AG10803 (cell line): ENCODE measurements at places on chromosomes 5 and 9.
A peak's percentile ranks its signal among the peaks of the same experiment; 100 is the strongest.

- peak; percentile 70 for DNase-seq
Observed at GRCh38 chr5:93294199-93294598, 286.8 kb downstream of the NR2F1-AS1 start.

DNA sequence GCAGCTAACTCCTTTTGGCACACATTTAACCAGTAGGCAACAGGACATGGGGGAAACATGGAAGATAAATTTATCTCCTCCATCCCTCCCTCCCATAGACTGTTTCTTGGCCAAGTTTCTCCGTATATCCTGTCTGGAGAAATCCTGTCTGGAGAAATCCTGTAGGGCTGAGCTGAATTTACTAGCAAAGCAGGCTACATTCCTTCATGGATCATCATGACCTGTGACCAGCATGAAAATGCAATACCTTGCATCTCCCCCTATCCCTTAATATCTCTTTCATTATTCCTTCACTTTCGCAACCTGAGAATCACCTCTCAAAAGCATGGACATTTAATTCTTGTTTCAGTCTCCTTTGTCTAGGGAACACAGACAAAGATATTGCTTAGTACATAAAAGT lies 379.1 kb downstream of the PSAT1 start:
- DNase-seq = peak; percentile 64

DNA sequence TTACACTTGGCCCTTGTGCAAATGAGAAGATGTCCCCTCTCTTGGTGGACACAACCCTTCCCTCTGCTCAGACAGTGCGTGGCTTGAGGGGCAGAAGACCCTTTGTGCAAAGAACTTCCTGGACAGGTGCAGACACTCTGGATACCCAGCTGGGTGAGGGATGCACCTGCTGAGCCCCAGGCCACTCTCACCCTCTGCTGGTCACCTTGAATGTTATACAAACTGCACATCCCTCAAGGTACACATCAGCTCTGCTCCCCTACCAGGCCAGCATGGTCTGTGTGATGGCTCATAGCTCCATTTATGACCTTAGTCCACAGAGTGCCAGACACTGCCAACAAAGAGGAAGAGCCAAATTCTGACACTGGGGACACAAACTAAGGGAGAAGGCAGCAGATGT lies 3.1 kb upstream of the DIRAS2 start:
- DNase-seq = no peak

GRCh38 chr9:20618361-20618802 lies 3.9 kb downstream of the MLLT3 start:
- DNase-seq = peak; percentile 57

GRCh38 chr5:56818450-56819037 lies 3.2 kb downstream of the MAP3K1 start:
- DNase-seq = no peak

DNA sequence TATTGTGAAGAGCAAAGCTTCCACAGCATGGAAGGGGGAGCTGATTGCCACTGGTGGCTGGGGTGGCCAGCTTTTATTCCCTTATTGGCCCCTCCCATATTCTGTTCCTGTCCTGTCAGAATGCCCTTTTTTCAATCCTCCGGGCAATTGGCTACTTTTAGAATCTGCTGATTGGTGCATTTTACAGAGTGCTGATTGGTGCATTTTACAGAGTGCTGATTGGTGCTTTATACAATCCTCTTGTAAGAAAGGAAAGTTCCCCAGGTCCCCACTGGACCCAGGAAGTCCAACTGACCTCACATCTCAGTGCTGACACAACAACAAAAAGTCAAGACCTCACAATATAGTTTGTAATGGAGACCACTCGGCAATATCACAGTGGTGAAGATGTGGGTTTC lies 195.0 kb downstream of the SPATA31A6 start:
- no peak for DNase-seq

DNA sequence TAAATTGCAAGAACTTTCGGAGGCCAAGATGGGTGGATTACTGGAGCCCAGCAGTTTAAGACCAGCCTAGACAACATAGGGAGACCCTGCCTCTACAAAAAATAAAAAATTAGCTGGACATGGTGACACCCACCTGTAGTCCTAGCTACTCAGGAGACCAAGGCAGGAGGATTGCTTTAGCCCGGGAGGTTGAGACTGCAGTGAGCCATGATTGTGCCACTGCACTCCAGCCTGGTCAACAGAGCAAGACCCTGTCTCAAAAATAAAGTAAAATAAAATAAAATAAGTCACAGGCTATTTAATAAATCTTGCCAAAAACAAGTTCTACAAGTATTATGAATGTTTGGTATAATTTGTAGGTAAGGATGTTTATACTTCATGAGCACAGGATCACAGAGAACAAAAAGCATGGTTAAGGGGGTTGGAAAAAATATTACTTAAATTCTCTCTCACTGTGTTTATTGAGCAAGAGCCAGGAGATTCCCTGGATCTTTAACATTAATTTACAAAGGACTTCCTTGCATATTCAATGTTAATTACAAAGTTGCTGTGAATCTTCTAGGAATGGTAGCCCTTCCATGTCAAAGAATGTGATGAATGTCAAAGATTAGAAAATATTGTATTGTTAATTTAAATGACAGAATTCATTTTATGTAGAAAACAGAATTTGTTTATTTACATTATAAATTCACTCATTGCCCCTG lies 164.0 kb downstream of the RFX3 start:
- no peak for DNase-seq

- DNase-seq = peak; percentile 54
Observed at GRCh38 chr9:6355728-6356127, 27.6 kb downstream of the TPD52L3 start.

DNA sequence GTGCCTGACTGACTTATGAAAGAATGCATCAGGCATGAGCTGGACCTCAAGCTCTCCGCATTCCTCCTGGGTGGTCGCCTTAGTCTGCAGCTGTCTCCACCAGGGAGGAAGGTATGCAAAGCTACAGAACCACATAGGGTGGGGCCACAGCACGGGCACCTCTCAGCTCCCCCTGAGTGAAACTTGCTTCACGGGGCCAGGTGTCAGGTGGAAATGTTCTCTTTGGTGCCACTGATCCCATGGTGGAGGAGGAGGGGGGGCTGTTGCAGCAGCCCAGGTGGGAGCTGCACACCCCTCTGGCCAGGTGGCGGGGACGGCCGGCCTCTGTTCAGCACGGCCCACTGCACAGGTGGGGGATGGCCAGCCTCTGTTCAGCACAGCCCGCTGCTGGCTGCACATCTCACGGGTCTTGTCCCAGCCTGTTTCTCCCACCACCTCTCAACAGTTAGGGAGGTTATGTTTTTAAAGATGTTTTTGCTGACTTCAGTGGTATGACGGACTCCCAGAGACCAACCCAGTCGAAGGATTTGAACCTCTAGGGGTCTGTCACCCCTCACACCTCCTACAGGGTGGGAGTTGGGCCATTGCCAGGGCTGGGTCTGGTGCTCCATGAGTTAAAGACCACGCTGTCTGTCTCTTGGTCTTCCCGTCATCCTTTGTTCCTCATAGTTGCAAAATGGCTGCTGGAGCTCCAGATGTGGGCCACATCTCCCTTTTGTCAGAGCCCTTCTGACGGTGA lies 34.3 kb downstream of the MRPL36 start:
- no peak for DNase-seq

GRCh38 chr5:56070851-56071465 lies 76.2 kb upstream of the IL6ST start:
- DNase-seq = no peak

- DNase-seq = peak; percentile 51
Observed at GRCh38 chr9:128254855-128255759, 20.7 kb downstream of the GOLGA2 start.

DNA sequence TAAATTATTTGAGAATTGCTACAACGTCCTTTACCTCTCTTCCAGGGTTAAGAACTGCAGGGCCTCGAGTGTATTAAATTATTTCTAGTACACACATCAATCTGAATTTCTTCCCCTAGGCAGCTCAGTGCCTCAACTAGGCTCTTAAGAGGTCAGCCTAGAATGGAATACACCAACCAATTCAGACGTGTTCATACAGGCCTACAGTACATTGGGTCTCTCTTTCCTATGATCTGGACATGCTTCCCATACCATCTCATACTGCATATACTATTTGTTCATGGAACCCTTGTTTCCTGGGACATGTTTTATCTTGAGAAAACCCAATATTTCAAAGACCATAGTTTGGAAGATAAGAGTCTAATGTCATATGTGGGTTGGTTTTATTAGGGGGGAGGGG lies 434.1 kb upstream of the WWC1 start:
- DNase-seq = no peak

DNA sequence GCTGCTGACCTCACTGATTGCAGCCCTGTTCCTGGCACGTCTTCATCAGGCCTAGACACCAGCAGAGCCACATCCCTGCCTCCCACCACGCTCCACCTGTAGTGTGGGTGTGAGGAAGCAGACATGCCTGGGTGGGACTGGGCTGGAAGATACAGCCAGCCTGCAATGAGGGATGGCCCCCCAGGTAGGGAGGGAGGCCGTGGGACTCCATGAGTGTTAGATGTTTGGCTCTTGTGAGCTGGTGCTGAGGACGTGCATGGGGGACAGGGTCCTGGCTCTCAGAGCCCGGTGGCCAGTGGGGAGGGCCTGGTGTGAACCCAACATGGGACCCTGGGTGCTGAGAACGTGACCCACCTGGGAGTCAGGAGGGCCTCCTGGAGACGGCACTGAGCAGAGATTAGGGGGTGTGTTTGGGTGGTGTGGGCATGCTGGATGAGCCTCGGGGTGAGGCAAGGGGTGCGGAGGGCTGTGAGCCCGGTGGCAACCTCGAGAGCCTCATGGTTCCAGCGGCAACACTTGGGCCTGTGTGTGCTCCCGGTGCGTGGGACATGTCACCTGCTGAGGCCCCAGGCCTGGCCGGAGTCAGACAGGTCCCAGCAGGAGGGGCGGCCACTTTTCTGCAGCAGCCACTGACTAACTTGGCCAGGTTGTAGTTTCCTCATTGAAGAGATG lies 87.6 kb downstream of the PHF2 start:
- no peak for DNase-seq

GRCh38 chr5:33309536-33310345 lies 131.0 kb upstream of the TARS1 start:
- no peak for DNase-seq

DNA sequence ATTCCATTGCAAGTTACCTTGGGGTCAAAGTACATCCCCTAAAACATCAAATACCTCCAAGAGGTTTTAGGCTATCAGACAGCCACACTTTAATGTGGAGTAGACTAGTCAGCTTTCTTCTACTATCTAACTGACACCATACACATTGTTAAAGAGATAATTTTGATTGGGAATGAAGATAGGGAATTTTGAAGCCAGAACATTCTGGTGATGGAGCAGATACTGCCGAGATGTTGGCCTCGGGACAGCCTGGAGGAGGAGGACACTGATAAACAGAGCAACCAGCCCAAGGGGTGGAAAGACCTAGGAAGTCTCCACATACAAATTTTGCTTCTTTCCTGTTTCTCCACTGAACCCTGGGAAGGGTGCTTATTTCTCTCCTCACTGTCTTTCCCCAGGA lies 14.9 kb downstream of the TJP2 start:
- no peak for DNase-seq

DNA sequence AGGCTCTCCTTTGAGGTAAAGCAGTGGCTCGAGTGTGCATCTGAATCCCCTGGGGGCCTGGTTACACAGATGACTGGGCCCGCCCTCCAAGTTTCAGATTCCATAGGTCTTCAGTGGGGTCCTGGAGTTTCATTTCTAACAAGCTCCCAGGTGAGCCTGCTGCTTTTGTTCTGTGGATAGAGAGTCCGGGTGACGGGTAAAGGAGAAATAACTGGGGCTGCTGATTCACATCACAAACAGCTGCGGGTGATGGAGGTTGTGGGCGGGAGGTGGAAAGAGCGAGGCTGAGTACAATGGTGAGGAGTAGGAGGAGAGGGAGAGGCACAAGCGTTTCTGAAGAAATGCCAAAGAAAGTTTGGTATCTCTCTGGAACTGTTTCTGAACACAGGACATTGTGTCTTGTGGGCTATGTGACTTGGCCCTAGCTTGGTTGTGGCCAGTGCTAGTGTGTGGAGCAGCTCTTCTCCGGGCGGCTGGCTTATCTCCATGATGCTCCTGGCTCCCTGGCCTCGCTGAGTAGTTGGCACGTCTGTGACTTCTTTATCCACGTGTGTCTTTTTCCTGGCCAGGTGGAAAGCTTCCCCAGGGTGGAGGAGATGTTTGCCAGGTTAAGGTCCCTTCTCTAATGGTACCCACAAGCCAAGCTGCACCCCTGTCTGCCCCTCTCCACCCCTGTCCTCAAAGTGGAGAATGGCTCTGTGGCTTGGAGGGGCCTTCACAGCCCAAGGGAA lies 61.7 kb downstream of the HSPA4 start:
- no peak for DNase-seq

DNA sequence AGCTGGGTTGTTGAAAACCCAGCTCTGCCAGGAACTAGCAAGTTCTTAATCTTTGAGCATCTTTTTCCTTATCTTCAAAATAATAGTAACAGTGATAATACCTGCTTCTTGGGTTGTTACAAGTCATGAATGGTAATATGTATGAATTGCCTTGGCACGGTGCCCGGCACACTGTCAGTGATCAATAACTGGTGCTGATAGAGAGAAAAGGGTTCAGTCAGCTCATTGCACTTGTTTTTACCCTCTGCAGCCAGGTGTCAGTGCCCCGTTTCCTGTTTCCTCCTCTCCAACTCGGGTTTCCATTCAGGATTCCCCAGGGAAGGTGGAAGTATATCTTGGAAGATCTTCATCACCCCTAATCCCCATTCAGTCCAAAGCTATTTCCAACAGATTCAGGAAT lies 15.8 kb upstream of the NIPAL4 start:
- DNase-seq = no peak

GRCh38 chr5:150161242-150162141 lies 5.1 kb upstream of the CDX1 start:
- peak; percentile 70 for DNase-seq

DNA sequence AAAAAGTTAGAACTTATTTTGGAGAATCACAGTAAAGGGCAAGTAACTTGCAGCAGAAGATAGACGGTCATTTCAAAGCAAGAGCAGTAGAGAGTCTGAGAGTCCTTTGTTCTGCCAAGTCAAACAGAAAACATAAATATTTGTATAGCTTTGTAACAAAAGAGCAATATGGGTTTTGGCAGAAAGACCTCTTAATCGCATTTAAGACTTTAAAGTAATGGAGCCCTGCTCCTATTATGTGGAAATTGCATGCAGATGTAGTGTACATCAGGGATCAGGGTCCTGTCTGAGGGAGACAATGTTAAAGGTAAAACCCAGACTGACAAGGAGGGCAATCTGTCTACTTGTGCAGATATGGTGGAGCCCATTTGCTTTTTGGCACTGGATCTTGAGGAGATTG lies 87.2 kb downstream of the PGM5 start:
- no peak for DNase-seq

DNA sequence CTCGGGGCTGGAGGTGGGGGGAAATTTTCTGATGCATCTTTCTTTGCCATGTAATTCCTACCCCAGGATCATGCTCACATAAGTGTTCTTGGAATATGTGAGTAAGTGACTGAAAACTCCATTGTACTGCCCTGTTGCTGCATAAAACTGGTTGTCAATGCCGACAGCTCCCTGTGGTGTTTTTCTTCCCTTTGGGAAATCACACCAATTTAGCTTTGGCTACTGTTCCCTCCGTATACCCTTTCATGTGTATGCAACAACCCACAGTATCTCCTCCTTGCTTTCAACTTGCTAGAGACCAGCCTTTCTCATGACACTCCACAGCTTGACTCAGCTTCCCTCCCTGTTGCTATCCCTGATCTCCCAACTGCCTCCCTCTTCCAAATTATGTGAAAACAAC lies 240.6 kb downstream of the TRIM32 start:
- no peak for DNase-seq
